HAP-1 (cell line): ENCODE measurements at places on chromosomes 2 and 18.
A peak's percentile ranks its signal among the peaks of the same experiment; 100 is the strongest.

- no peak for DNase-seq
Measured at GRCh38 chr2:180540761-180541160, 439.6 kb upstream of the UBE2E3 start.

DNA sequence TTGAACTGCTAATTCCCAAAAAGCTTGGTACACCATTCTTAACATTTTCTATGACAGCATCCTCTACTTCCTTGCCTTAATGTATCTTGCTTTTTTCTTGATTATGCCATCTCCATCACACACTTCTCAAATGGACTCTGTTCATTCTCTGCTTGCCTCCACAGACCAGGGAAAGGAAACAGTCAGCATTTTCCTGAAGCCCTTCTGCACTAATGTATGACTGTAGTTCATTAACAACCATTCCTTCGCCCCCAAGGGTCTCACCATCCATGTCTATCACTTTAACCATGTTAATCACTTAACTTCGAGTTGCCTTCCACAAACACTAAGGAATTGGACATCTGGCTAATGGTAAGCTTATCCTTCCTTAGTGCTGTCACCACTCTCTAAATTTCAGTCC, 54.8 kb downstream of the COBLL1 start:
- DNase-seq, result no peak

- no peak for DNase-seq
Measured at GRCh38 chr2:209553913-209554312, 130.1 kb downstream of the MAP2 start.

DNA sequence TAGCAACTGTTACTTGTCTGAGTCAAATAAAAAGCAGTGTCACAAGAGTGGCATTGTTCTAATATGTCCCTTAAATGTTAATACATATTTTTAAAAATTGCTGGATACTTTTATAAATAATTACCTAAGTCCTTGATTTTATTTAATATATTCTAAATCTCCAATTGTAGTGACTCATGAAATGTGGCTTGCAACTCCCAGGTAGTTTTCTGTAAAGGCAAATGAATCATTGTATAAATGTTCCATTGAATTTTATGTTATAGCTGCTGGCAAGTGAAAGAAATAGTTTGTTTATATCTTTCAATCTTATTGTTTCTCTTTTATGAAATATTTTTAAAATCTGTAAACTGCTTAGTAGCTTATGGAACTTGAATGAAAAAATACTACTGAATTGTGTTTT, 32.7 kb upstream of the C1GALT1C1L start:
- no peak for DNase-seq

- DNase-seq, result no peak
Measured at GRCh38 chr2:163617517-163617916, 118.3 kb downstream of the FIGN start.

- DNase-seq, result no peak
Measured at GRCh38 chr2:119402645-119403560, 28.8 kb upstream of the TMEM37 start.

- no peak for DNase-seq
Measured at GRCh38 chr2:71689968-71690834, 236.8 kb downstream of the DYSF start.

- DNase-seq, result no peak
Measured at GRCh38 chr2:226760412-226761194, 39.0 kb downstream of the IRS1 start.

DNA sequence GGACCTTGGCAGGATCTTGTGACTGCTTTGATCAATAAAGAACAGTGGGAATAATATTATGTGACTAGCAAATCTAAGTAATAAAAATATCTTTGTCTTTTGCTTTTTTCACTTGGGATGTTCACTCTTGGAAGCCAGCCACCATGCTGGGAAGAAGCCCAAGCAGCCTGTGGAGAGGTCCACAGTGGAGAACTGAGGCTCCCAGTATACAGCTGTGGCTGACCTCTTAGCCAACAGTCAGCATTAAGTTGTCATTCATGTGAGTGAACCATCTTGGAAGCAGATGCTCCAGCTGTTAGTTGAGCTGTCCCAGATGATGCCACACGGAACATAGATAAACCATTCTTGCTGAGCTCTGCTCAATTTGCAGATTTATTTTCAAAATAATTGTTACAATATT, 160.0 kb downstream of the OSR1 start:
- DNase-seq, result no peak

DNA sequence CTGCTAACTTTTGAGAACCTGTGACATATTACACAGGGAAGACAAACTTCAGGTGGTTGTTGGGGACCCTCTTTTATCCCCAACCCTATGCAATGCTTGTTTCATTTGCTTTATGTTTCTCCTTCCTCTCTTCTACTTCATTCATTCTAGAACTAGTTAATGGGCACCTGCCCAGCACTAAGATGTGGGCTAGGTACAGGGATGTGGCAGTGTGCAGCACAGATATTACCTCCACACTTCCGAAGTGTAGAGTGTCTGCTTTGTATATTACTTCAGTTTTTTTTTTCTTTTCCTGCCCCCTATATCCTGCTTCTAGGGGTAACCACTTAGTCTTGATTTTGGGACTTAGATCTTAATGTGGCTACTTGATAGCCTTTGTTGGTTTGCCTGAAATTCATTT, 35.1 kb downstream of the CD28 start:
- DNase-seq, result no peak

- no peak for DNase-seq
Measured at GRCh38 chr2:172819943-172820342, 84.3 kb downstream of the RAPGEF4 start.

- DNase-seq, result no peak
Measured at GRCh38 chr2:232588680-232589585, 38.4 kb downstream of the EIF4E2 start.

DNA sequence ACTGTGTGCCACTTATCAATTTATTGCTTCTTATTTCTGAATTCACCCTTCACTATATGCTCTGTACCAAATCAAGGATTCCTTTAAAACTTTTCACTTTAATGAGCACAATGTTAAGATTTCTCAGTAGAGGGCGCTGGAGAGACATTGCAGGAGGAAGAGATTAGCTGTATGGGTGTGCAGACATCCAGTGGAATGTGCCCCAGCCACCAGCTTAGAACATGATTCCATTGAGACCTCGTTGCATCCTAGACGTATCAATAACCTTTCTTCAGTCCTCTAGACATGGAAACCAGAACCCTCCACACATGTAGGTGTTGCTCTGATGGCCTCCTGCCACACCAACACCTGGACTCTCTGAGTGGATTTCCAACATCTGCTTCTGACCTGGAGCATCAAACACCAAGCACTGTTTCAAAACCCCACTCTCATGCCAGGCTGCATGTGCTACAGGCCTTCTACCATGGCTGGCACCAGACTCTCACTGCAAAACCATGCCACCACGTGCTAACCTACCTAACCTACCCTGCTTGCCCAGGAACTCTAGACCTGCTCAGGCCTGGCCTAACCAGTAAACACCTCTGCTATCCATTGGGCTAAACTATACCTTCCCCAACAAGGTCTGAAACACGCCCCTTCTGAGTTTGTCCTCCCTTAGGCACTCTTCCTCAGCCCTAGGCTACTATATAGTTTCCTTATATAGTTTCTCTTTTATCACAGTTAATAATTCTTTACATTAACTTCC, 633.2 kb upstream of the PKDCC start:
- peak; percentile 50 for DNase-seq

GRCh38 chr18:7438646-7439045, 128.5 kb upstream of the PTPRM start:
- DNase-seq, result no peak

DNA sequence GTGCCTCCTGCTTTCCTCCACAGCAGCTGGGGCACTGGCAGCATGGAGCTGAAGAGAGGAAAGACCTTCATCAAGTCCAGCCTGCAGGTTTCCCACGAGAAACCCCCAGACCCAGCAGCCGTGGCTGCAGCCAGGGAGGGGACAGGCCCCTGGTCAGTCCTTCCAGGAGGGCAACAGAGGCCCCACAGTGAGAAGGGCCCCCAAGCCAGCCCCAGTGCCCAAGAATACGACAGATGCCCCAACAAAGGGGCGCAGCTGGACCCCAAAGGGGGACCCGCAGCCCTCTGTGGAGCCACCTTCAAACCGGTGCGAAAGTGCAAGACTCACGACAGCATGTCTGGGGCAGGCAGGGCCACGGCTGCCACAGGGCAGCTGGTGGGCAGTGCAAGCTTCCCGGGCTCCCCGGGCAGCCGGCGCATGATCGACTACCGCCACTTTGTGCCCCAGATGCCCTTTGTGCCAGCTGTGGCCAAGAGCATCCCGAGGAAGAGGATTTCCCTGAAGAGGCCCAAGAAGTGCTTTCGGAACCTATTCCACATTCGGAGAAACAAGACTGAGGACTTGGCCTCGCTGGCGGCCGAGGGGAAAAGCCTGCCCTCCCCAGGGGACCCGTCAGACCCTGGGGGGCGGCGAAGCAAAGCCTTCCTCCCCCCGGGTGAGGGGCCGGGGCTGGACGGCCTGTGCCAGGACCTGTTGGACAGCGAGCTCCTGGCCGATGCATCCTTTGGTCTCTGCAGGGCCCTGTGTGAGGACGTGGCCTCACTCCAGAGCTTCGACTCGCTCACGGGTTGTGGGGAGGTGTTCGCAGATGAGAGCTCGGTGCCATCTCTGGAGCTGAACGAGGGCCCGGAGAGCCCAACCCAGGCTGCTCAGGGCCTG, 6.9 kb downstream of the AMER3 start:
- no peak for DNase-seq

DNA sequence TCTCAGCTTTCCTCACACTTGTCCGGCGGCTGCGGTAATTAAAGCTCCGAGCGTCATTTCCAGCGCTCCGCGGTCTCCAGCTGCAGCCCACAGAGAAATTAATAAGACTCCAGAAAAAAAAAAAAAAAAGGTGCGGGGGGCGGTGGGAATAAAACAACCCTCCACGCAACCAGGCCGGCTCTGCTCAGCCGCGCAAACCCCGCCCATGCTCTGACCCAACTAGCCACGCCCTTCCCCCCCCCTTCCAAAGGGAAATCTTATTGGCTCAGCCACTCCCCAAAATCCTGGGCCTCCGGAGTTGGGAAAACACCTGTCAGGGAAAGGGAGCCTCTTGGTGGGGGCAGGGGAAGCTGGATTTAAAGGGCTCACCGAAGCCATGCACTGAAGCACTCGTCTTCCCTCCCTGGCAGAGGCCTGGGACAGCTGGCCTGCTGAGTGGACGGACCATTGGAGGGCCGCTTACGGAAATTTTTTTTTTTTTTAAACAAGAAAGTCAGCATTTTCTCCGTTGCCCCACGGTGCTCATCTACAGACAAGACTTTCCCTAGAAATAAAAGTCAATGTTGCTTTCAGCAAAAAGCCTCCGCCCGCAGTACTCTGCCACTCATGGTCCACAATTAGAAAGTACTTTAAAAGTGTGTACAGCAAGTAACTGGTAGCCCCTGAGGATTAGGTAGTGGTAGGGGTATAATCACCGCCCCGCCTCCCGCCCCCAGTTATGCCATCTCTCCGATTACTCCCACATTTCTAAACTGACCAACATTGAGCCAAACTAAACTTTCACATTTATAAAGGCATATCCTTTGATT, 674 bp upstream of the ERBB4 start:
- peak; percentile 82 for DNase-seq

GRCh38 chr2:138418453-138418852, 83.1 kb upstream of the SPOPL start:
- DNase-seq, result no peak

GRCh38 chr2:33000986-33001385, 54.2 kb downstream of the LTBP1 start:
- DNase-seq, result no peak

GRCh38 chr2:39525636-39526412, 88.7 kb upstream of the MAP4K3 start:
- no peak for DNase-seq

DNA sequence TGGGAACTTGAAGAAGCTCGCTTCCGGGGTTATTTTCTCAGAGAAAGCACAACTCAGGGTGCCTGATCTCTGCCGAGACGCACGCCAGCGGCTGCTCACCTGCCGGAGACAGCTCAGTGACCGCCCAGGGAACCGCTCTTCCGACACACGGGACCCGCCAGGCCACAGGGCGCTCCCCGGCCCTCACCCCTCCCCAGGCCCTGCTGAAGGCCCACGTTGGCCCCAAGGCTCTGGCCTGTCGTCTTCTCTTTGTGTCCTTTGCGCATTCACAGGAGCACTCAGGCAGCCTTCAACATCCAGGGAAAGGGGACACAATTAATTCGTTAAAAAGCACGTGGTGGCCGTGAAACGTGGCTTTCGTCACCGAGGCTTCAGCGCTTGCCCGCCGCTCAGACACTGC, 276.3 kb upstream of the SALL3 start:
- DNase-seq, result no peak
